CD4-positive, alpha-beta T cell treated with Interleukin-1 beta for 1 hour (primary cell): ENCODE measurements at places on chromosomes 1 and 21.

DNA sequence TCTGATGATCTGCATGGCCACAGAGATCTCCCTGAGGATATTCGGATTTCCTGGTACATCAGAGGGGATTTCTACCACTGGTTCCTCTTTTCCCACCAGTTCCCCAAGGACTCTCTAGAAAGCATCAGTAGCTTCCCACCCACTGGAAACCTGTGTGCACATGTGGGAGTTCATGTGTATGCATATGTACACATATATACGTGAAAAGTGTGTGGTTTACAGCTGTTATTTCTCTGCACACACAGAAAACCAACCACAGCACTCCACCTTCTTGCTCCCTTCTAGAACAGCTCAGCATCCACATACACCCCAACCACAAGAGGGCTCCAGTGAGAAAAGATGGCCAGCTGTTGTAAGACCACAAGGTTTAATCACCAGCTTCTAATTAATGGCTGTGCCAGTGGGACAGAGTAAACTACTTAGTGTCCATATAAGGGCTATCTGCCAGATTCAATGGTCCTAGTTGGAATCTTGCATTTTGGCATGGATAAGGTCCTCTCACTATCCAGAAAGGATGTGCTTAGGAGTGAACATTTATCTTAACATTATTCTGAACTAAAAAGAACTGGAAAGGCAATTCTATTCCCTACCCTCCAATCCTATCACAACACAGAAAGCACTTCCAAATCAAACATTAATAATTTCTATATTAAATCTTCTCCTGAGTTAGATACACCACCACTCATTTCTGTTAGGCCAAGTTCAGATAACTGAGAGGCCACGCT, 24.1 kb downstream of the GPR3 start:
- DNase-seq: peak; percentile 68

- DNase-seq: no peak
These were observed 55.2 kb upstream of the WDR26 start for GRCh38 chr1:224489534-224490365.

DNA sequence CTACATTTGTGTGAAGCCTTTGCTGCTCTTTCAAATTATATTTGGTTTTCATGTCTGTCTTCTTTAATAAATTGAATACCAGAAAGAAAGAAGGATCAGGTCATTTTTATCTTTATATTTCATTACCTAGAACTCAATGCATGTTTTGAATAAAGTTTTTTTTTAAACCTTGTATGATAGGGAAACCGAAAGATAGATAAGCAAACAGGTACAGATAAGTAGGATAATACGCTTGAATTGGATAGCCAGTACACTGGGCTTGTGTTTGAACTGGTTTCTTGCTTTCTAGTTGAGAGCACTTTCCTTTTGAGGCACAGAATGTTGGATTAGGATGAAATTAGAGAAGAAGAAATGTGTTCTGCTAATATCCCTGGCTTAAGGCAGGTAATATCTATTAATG, 46.9 kb downstream of the PKN2 start:
- no peak for DNase-seq

DNA sequence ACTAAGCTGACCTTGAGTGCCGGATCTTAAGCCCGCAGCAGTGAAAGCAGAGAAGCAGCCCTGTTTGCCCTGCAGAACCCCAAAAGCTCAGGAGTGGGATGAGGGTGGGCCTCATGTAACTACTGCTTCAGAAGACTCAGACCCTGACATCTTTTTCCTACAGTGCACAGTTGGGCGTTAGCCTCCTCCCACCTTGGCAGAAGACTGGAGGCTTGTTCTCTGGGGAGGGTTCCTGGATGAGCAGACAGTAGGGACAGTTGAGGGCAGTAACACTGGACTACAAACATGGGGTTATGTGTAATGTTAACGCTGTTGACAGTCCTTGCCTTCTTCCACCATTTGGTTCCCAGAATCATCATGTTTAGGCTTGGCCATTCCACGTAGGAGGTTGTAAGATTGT, 9.6 kb downstream of the CTPS1 start:
- DNase-seq: no peak

GRCh38 chr1:234603221-234604204, 6.5 kb downstream of the IRF2BP2 start:
- DNase-seq: no peak

DNA sequence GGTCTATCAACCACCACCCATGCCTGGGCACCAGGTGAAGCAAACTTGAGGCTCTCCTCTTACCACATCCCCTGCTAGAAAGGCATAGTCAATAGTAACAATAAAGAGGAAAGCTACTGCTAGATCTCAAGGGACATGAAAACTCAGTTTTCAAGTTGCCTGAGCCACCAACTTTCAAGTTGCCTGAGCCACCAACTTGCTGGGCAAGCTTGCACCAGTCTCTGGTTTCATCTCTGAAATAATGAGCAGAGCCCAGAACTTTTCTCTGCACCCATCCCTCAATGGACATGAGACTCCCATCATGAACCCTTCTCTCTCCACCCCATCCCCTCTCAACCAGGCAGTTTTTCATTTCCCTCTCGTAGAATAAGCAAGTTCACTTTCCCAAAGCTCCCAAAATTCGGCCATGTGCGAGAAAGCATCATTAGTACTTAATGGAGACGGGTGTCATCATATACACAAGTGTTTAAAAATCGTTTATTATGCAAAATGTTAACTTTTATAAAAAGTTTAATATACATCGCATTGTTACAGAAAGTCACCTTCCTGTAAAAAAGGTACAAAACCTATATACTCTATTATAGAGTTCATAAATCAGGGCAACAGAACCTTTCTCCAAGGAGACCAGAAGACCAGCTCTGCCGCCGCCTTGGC, 1.7 kb downstream of the ID3 start:
- no peak for DNase-seq

GRCh38 chr21:35207322-35207721, 158.2 kb upstream of the RUNX1 start:
- no peak for DNase-seq

GRCh38 chr21:44874240-44874496, 678 bp upstream of the PTTG1IP start:
- DNase-seq: no peak

- DNase-seq: no peak
These were observed 20.3 kb downstream of the FASLG start for GRCh38 chr1:172679000-172679772.

- no peak for DNase-seq
These were observed 112.2 kb upstream of the MROH9 start for GRCh38 chr1:170823120-170823519.

DNA sequence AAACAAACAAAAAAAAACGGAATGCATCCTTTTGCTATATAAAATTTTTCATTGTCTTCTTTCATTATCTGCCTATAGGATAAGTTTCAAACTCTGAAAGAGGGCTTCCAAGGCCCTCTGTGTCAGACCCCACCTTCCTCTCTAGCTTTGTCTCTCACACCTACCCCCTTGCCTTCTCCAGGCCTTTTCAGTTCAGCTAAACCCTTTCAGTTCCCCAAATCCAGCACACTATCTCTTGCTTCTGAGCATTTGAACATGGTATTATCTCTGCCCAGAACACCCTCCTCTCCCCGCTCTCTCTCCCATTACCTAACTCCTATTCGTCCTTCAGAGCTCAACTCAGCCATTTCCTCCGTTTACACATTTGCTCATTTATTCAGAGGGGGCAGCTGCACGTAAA, 35.7 kb downstream of the C1orf216 start:
- no peak for DNase-seq

DNA sequence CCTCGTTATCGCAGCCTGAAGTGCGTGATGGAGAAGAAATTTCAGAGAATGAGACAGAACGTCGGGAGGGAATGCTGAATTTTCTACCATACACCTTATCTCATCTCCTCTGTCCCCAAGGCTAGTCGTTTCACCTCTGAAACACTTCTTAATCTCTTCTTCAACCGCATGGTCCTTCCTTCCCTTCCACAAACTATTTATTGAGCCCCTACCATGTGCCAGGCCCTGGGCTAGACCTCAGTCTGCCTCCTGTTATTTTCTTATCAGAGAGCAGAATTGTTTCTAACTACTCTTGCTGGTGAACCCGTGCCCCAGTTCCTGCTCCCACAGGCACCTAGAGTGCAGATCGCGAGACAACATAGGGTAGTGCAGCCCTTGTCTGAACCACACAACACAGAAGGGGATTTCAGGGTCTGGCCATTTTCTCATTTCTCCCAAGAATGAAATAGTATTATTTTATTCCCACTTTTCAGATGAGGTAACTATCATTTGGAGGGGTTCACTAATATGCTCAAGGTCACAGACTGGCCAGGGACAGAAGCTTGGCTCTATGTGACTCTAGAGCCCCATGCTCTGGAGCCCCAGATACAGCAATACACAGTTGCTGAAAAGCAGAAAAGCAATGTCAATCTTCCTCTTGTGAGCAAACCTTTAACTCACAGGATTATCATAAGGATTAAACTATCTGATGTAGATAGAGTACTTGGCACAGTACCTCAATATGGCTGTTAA, 598 bp upstream of the ADIPOR1 start:
- no peak for DNase-seq

DNA sequence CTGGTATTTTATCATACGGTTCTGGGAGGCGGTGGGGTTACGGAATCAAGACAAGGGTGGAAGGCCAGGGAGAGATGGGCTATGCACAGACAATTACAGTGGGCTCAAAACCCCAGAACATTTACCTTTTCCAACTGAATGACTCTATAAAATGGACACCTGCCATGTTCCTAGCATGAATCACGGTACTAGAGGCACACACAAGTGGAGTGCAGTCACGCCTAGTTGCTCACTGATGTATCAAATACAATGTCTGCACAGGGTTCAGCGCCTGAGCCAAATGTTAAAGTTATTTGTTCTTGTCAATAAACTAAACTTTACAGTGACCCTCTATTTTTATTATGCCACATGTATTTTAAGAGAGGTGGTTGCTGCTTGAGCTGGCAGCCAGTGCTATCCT, 121.4 kb downstream of the ATG4C start:
- no peak for DNase-seq

GRCh38 chr1:82946096-82946605, 1052.8 kb downstream of the TTLL7 start:
- no peak for DNase-seq

DNA sequence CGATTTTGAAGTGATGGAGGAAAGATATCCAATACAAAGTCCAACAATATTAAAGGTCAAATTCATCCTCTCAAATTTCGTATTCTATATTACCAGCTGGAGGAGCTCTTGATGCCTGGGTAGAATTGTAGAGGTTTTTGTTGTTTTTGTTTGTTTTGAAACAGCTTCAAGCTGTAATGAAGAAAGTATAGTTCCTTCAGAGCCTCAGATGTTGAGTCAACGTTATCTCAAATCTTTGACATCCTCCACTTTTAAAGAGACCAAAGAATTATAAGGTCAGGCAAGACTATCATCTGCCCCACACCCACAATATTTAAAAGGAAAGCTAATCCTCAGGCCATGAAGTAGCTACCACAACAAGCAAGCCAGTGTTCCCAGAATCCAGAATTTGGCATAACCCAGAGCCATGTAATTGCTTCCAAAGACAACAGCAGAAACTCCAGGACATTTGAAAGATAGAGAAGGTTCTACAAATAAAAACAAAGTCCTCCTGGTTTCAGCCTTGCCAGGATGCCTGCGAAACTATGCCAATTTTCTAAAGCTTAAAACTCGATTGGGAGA, 24.9 kb downstream of the VAV3 start:
- no peak for DNase-seq

DNA sequence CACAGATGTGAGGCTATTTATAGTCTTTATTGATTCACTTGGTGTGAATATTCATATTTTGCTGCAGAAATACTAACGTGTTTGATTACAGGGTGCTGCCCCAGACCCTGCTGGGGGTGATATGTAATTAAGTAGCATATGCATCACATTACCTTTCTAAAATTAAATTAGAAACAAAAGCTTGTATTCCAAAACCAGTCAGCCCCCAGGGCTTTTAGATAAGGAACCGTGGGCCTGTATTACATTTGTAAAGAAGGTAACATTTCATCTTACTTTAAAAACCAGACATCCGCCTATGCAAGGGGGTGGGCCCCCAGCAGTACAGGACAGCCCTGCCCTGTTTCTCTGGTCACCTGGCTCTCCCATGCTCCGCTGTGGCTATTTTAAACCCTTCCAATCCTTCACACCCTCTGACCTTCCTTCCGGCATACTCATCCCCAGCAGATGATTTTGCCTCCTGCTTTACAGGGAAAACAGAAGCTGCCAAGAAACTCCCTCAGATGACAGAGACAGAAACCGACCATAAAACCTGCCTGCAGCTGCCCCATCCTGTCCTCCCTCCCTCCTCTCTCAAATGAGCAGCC, 22.0 kb upstream of the KCNC4 start:
- no peak for DNase-seq

DNA sequence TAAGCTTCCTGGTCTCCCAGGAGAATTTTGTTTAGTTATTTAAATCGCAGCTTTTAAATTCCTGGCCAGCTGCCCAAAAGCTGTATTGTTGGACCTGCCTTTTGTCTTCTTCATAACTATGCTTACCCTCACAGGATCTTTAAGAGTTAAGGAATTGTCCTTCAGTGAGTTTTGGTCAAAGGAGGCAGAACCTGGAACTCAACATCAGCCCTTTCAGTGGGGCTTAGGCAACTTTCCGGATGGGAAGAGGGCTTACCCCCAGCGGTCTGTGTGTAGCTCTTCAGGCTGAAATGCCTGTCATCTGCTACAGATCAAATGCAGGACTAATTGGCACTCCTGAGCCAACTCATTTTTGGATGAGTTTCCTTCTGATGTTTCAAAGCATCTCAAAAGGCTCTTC, 402.6 kb downstream of the SIPA1L2 start:
- DNase-seq: no peak

DNA sequence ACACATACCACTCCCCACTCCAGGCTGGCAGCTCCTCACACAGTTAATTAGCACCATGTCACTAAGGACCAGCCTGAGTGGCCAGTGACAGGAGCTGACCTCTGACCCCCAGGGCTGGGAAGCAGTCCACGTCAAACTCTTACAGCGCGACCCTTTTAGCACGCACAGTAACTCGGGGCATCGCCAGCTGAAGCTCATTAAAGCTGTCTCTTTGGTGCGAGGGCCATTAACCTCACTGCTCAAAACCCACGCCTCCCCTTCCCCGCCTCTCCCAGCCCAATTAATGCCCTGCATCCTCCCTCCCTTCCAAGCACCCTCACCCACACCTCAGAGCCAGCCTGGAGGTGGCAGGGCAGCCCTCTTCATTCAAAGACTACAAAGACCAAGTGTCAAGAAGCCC, 31.7 kb downstream of the DMAP1 start:
- no peak for DNase-seq

DNA sequence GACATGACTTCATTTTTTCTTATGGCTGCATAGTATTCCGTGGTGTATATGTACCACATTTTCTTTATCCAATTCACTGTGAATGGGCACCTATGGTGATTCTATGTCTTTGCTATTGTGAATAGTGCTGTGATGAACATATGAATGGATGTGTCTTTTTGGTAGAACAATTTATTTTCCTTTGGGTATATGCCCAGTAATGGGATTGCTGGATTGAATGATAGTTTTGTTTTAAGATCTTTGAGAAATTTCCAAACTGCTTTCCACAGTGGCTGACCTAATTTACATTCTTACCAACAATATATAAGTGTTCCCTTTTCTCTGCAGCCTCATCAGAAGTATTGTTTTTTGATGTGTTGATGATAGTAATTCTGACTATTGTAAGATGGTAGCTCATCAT, 361.7 kb upstream of the SGIP1 start:
- DNase-seq: no peak

DNA sequence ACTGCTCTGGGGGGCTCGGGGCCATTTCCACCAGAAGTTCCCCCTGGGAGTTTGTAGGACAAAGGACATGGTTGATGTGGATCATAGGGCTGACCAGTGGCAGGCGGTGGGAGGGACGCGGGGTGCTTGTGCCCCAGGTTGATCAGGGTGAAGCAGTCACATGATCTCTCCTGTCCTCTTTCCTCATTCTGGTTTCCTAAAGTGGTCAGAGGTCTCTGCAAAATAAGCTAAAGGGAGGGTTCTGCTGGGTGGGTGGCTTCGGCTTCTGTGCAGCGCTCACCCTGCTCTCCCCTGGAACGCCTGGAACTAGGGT, 9.2 kb downstream of the PDXK start:
- no peak for DNase-seq
